Caki2 (cell line): ENCODE measurements at places on chromosomes 3 and 15. TPM values are rescaled to one million over a fixed set of nuclear protein-coding genes. Genes with fewer than 3 reads are reported as not detected.

- peak; percentile 65 for DNase-seq
Measured at GRCh38 chr3:110743202-110743601, 328.4 kb upstream of the NECTIN3 start.

DNA sequence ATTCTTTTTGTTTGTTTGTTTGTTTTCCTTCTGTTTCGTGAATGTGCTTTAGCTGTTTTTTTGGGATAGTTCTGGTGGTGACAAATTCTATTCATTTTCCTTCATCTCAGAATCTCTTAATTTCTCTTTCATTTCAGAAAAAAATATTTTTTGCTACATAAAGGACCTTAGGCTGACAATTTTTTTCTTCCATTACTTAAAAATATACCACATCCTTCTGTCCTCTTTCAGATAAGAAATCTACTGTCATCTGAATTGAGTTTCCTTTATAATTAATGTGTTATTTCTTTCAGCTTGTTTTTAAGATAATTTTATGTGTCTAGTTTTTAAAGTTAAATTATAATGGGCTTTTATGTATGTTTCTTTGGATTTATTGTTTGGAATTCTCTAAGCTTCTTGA is 47.6 kb downstream of the IL16 start:
- no peak for DNase-seq

GRCh38 chr15:56469483-56469882 is 4.5 kb upstream of the MNS1 start:
- no peak for DNase-seq

Gene LOXL1
- total RNA-seq: 22.7 and 27.1 TPM in 2 replicates

Gene SEMA4B
- total RNA-seq: 37.6 and 39.9 TPM in 2 replicates

Gene ZPLD1
- 0.84 TPM in 1 of 2 replicates, not detected in the other for total RNA-seq

DNA sequence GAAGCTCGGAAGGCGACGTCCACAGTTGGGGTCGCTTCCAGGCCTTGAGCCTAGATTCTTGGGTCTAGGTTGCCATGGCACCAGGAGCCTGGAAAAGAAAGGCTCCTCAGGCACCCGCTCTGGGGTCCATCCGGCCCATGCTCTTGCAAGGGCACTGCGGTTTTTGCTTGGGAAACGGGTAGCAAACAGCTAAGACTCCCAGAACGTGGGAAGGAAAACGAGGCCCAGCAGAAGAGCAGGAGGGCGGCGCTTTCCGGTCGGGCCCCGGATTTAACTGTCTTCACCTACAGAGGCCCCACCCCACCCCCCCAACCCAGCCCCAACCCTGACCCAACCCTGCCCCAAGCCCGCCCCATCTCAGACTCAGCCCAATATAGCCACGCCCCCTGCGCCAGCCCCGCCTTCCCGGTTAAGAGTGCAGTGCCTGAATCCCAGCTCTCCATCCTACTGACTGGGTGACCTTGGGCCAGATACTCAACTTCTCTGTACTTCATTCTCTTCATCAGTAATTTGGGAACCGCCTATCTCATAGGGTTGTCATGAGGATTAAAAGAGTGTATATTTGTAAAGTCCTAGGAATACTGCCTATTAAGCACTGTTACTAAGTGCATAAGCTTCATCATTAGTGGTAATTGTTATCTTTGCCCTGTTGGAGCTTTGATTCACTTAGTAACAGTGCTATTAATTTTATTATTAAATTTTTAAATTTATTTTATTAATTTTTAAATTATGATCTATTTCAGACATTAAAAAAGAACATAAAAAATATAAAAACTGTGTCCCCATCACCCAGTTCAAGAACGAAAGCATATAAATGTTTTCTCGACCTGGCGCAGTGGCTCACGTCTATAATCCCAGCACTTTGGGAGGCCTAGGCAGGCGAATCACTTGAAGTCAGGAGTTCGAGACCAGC is 28.4 kb upstream of the SMAD6 start:
- DNase-seq: peak; percentile 37

Gene ATP10A
- 2.9 and 3.0 TPM in 2 replicates for total RNA-seq
